ENCODE measurements at places on chromosomes 4 and X.

- no peaks in the 10 kb centered on the region for H3K36me3 ChIP-seq
- no peak for DNase-seq
- H3K27ac ChIP-seq = peak overlapping the region; percentile 19
- no peak overlapping the region for H3K4me3 ChIP-seq
- H3K27me3 ChIP-seq = peaks cover 7% of the 10 kb centered on the region
Observed at GRCh38 chr4:152132776-152133175, 372.0 kb upstream of the GATB start.

- H3K36me3 ChIP-seq = no peaks in the 10 kb centered on the region
- no peak overlapping the region for H3K27ac ChIP-seq
- peaks cover 3% of the 10 kb centered on the region for H3K4me1 ChIP-seq
- H3K27me3 ChIP-seq = peaks cover 55% of the 10 kb centered on the region
- DNase-seq = no peak
Observed at GRCh38 chr4:78320349-78320935, 231.1 kb upstream of the ANXA3 start.

DNA sequence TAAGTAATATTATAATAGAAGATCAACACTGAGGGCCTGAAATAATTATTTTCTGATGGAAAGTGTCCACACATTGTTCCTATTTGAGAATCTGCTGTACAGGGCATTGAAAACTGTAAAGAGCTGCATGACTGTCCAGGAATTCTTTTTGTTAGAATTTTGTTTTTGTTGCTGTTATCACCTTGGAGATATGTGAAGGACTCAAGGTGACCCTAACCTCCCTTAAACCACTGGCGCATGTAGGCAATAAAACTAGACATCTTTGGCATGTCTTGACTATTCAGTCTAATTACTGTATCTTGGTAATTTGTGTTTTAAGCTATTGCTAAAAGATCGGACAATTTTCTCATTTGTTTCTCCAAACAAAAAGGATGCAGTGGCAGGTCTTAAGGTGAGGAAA, 55.5 kb upstream of the SMIM10 start:
- H3K27ac ChIP-seq = no peak overlapping the region
- no peaks in the 10 kb centered on the region for H3K4me1 ChIP-seq
- H3K4me3 ChIP-seq = no peak overlapping the region
- H3K36me3 ChIP-seq = no peaks in the 10 kb centered on the region
- DNase-seq = no peak
- H3K27me3 ChIP-seq = no peaks in the 10 kb centered on the region

- no peak overlapping the region for H3K4me3 ChIP-seq
- no peak for DNase-seq
- H3K27me3 ChIP-seq = no peaks in the 10 kb centered on the region
- H3K36me3 ChIP-seq = no peaks in the 10 kb centered on the region
- H3K4me1 ChIP-seq = peaks cover 35% of the 10 kb centered on the region
Observed at GRCh38 chr4:152117520-152117919, 356.7 kb upstream of the GATB start.

DNA sequence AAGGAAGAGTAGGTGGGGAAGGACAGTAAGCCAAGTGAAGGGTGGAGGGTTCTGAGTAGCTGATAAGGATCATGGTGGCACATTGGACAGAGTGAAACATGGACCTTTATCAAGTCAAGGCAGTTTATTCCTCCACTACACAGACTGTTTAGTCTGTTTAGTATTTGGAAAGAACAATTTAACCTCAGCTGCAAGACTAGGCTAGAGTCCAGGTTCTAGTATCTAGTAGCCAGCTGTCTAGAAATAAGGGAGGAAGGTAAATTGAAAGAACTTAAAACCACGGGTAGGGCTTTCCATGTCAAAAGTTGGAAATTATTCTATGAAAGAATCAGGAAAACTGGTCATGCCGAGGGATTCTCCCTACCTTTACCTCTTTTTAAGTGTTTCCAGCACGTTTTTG, 140.1 kb upstream of the MED14 start:
- H3K4me1 ChIP-seq = peaks cover 2% of the 10 kb centered on the region
- no peak overlapping the region for H3K4me3 ChIP-seq
- DNase-seq = no peak
- no peaks in the 10 kb centered on the region for H3K27me3 ChIP-seq
- H3K27ac ChIP-seq = no peak overlapping the region
- H3K36me3 ChIP-seq = no peaks in the 10 kb centered on the region

DNA sequence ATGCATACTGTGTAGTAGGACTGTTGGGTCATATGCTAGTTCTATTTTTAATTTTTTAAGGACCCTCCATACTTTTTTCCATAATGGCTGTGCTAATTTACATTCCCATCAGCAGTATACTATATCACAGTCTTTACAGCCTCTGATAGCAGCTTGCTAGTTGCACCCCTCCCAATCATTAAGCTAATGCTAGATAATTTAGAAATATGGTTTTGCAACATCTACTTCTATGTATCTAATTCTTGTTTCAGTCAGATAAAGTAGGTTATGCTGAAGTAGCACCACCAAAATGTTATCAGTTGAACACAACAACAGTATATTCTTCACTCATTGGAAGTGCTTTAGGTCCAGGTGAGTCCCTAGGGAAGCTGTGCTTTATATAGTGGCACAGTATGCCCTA, 522.7 kb upstream of the HTR2C start:
- H3K4me1 ChIP-seq = no peaks in the 10 kb centered on the region
- DNase-seq = no peak
- H3K27ac ChIP-seq = no peak overlapping the region
- no peaks in the 10 kb centered on the region for H3K36me3 ChIP-seq
- H3K27me3 ChIP-seq = no peaks in the 10 kb centered on the region

DNA sequence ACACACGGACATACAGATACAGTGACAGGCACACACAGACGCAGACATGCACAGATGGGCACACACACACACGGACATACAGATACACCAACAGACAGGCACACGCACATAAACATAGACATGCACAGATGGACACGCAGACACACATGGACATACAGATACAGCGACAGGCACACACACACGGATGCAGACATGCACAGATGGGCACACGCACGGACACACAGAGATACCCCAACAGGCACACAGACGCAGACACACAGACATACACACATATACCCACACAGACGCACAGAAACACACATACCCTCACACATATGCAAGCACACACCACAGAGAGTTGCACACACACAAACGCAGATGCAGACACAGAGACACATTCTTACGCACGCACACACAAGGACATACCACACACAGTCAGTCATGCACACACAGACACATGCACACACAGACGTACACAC, 24.4 kb upstream of the SLC25A6 start:
- H3K27ac ChIP-seq = no peak overlapping the region
- peaks cover 4% of the 10 kb centered on the region for H3K4me1 ChIP-seq
- peaks cover 12% of the 10 kb centered on the region for H3K36me3 ChIP-seq
- H3K27me3 ChIP-seq = no peaks in the 10 kb centered on the region
- H3K4me3 ChIP-seq = no peak overlapping the region
- DNase-seq = no peak

GRCh38 chr4:99945718-99946355, 581 bp downstream of the DNAJB14 start:
- no peak overlapping the region for H3K27ac ChIP-seq
- no peaks in the 10 kb centered on the region for H3K27me3 ChIP-seq
- DNase-seq = peak; percentile 19
- peak overlapping the region; percentile 98 for H3K4me3 ChIP-seq
- peaks cover 40% of the 10 kb centered on the region for H3K4me1 ChIP-seq
- peaks cover 4% of the 10 kb centered on the region for H3K36me3 ChIP-seq

GRCh38 chrX:38847903-38848230, 46.6 kb downstream of the MID1IP1 start:
- no peaks in the 10 kb centered on the region for H3K27me3 ChIP-seq
- DNase-seq = no peak
- no peak overlapping the region for H3K27ac ChIP-seq
- H3K36me3 ChIP-seq = no peaks in the 10 kb centered on the region
- H3K4me1 ChIP-seq = peaks cover 2% of the 10 kb centered on the region

DNA sequence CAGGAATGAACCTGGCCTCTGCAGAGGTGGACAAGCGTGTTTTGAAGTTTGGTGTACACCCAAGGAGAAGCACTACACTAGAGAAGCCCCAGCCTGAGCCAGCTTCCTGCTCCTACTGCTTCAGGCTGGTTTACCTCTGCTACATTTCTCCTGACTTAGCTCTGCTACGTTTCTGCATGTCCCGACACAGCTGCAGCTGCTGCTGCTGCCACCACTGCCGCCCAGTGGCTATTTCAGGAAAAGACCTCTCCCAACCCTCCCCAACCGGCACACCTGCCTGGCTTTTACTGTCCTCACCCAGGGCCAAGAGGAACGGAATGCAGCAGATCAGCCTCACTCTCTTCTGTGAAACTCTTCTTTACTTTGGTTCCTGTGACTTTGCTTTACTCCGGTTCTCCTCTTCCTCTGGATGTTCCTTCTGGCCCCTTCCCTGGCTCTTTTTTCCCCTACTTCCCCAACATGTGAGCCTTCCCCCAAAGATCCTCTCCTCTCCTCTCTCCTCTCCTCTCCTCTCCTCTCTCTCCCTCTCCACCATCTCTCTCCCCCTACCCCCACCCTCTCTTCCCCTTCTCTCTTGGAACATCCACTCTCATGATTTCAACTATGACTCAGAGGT, 3.1 kb upstream of the P2RY4 start:
- no peaks in the 10 kb centered on the region for H3K4me1 ChIP-seq
- H3K36me3 ChIP-seq = no peaks in the 10 kb centered on the region
- no peak overlapping the region for H3K4me3 ChIP-seq
- peak overlapping the region; percentile 12 for H3K27ac ChIP-seq

DNA sequence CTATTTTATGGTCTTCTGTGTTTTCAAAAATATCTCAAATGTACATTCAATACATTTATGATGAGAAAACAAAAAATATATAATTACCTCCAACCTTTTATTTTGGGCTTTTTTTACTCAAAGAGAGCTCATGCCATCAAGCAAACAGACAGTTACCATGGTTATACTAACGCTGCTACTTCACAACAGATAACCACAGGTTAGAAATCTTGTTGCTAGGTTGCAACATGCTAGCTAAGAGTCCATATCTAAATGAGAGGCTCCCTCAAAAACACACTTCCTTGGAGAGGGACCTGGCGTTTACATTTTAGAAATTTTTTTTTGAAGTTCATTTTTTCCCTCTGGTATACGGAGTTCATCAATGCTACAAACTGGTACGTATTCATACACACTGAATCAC, 44.3 kb downstream of the TBC1D9 start:
- no peak overlapping the region for H3K27ac ChIP-seq
- H3K4me3 ChIP-seq = no peak overlapping the region
- DNase-seq = no peak
- H3K4me1 ChIP-seq = peaks cover 2% of the 10 kb centered on the region
- H3K36me3 ChIP-seq = no peaks in the 10 kb centered on the region
- peaks cover 19% of the 10 kb centered on the region for H3K27me3 ChIP-seq

Measured in T-helper 17 cell (primary cell).